ENCODE measurements at places on chromosomes 5 and 9. TPM values are rescaled to one million over a fixed set of nuclear protein-coding genes. Genes with fewer than 3 reads are reported as not detected.

DNA sequence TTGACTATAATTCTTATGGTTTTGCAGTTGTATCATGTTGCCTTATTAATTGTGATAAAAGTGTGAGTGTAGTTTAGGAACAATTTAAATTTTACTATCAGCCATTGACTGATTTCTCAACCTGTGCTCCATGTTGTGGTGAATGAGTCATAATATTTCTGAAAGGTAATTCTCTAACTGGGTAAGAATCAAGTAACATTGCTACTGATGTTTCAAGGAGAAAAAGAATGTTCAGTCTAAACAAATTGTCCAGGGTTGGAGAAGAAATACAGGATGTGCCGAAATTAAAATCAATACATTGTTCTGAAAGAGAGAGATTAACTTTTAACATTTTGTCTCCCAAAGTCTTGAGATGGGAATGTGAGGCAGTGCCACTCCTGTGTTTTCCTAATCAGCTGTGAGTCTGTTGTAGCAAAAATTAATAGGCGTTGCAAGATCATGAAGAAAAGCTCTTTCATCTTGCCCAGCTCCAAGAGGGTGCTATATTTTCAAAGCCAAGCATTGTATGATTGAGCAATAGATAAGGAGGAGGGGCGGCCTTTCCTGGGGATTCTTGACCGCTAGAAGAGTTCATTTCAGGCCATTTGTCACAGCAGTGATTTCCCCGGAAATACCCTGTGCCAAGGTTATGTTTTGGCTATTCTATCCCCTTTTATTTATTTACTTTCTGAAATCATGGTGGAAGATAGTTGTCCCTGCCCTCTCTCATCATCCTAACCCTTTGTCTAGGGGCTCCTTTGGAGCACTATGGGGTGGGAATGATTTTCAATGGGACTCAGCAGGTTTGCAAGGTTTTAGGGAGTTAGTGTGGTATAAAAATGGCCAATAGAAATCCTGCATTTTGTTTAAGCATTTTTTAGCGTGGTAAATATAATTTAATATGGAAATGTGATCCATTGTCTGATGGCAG is 151.6 kb downstream of the FOCAD start:
- no peak for DNase-seq
- H3K27ac ChIP-seq: no peak overlapping the region
- no peak overlapping the region for H3K4me3 ChIP-seq
- peaks cover 3% of the 10 kb centered on the region for H3K36me3 ChIP-seq
- peaks cover 6% of the 10 kb centered on the region for H3K4me1 ChIP-seq

DNA sequence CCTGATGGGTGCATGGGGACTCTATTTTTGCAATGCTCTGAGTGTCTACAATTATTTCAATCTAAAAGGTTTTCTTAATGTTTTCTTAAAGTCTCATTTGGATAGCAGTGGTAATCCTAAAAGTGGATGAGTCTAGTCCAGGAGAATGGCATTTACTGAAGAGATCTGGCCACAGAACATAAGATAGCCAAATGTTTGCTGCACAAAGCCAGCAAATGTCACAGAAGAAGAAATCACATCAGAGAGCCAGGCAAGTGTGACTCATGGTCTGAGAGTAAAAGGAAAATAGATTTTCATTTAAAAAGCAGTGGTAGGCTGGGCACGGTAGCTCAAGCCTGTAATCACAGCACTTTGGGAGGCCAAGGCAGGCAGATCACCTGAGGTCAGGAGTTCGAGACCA is 352.7 kb upstream of the GRAMD2B start:
- no peak for DNase-seq
- no peaks in the 10 kb centered on the region for H3K27me3 ChIP-seq
- H3K27ac ChIP-seq: no peak overlapping the region

DNA sequence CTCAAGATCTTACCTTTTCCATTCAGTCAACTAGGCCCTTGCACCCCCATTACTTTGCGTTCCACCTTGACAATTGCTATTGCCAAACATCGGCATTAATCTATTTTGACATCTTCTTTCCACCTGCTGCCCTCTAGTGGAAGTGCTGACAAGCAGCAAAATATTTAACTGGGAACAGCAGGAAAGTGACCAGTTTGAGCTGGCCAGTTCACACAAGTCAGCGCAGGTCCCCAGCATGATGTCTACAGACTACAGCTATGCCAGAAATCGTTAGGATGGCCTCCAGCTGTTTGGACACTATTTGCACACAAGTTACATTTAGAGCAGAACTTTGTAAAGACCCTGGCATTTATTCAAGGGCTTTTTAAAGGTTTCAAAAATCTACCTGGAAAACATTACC is 160.1 kb downstream of the GHR start:
- no peaks in the 10 kb centered on the region for H3K4me1 ChIP-seq
- H3K36me3 ChIP-seq: no peaks in the 10 kb centered on the region
- peaks cover 10% of the 10 kb centered on the region for H3K27me3 ChIP-seq
- no peak overlapping the region for H3K27ac ChIP-seq
- no peak overlapping the region for H3K4me3 ChIP-seq

DNA sequence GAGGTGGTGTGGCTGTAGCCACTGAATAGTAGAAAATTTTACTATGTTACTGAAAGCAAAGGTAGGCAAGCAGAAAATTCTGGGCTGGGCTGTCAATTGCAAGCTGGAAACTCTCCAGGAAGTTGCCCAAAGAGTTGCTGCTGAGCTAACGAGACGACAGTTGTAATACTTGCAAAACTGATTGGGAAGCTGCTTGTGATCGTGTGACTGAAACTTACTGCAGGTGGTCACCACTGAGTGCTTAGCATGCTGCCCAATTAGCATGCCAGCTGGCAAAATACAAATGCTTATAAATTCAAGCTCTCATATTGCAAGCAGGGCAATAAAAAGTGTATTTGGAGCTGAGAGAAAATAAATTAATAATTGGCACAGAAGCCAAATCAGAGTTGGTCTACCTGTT is 758.5 kb upstream of the EDIL3 start:
- H3K36me3 ChIP-seq: no peaks in the 10 kb centered on the region
- H3K27ac ChIP-seq: no peak overlapping the region
- DNase-seq: no peak
- H3K4me3 ChIP-seq: no peak overlapping the region
- no peaks in the 10 kb centered on the region for H3K27me3 ChIP-seq

DNA sequence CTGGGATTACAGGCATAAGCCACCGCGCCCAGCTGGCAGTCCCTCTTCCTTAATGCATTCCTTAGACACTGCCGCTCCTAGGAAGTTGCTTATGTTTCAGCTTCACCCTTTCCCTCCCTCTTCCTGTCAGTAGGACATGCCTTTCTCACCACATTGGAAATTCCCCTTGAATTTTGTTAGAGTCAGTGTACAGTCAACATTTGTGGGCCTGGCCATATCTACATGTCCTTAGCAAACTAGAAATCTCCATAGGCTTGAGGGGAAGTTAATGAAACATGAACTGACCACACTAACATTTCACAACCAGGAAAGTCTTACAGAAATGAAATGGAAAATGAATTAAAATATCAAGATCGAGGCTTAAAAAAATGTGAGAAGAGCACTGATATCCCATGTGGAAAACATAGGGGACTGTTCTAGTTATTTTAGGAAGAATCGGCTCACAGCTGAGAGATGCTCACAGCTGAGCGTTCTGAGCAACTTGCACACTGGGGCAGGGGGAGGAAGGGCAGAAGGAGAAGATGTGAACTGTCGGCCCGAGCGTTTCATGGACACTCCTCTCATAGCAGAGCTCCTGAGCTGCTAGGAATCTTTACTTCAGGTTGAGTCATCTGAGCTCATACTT is 21.1 kb upstream of the LVRN start:
- H3K36me3 ChIP-seq: no peaks in the 10 kb centered on the region
- no peak overlapping the region for H3K27ac ChIP-seq
- H3K4me3 ChIP-seq: no peak overlapping the region
- peaks cover 7% of the 10 kb centered on the region for H3K27me3 ChIP-seq
- no peak for DNase-seq

GRCh38 chr9:110156902-110157301 is 51.1 kb downstream of the C9orf152 start:
- H3K27me3 ChIP-seq: no peaks in the 10 kb centered on the region
- peak; percentile 27 for DNase-seq
- no peak overlapping the region for H3K4me3 ChIP-seq
- H3K36me3 ChIP-seq: peaks cover 18% of the 10 kb centered on the region

- H3K27ac ChIP-seq: peak overlapping the region; percentile 29
- H3K4me3 ChIP-seq: no peak overlapping the region
- DNase-seq: no peak
- H3K36me3 ChIP-seq: no peaks in the 10 kb centered on the region
- H3K27me3 ChIP-seq: no peaks in the 10 kb centered on the region
Observed at GRCh38 chr9:123324767-123325183, 31.2 kb upstream of the CRB2 start.

DNA sequence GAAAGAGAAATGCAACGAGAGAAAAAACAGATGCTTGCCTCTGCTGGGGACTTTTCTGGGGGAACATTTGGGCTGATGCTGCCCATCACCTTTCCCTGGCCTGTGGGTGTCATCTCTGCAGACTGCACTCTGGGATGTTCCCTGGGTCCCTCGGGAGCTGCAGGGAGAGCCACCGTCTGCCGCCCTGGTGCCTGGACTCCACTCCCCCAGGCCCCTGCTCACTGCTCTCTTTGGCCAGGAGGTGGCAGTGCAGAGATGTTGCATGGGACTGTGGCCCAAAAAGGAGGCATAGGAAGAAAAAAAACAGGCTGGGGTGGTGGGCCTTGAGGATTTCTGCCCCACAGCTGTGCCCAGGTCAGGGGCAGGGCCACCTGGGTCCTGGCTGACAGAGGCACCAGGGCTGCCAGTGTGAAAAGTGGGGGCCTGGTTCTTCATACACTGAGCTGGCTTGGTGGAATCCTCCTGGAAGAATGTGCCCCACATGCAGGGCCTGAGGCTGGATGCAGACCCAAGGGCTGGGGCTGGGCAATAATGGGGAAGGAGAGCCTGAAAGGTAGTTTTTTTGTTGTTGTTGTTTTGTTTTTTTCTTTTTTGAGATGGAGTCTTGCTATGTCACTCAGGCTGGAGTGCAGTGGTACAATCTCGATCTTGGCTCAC is 353.6 kb downstream of the SLIT3 start:
- H3K4me1 ChIP-seq: peaks cover 8% of the 10 kb centered on the region
- no peak overlapping the region for H3K4me3 ChIP-seq
- H3K27me3 ChIP-seq: no peaks in the 10 kb centered on the region
- H3K36me3 ChIP-seq: no peaks in the 10 kb centered on the region
- DNase-seq: peak; percentile 73
- no peak overlapping the region for H3K27ac ChIP-seq

DNA sequence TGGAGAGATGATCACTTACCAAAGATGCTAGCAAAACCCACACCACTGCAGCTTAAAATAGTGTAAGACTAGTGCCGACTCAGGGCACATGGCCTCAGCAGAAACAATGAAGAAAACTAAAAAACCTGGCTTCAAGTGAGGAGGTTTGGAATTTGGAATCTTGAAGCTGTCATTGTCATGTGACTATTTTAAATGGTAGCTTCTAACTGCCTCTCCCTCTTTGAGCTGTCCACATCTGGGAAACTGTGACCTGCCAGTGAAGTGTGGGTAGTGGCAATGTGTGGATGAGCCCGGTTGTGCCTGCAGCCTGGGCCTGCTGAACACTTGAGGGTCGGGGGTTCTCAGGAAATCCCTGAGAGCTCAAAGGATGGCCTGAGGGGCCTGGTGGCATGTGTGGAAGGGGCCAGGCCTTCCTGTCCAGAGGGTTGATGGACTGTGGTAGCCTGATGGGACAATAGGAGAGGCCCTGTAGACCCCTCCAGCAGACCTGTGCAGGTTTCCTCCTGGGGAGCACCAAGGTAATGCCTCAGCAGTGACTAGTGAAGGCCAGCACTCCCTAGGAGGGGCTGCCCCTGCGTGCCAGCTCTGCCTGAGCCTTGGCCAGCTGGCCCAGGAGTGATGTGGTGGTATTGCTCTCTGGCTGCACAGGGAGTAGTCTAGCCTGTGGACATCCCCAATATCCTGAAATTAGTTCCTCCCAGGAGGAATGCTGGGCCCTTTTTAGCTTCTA is 13.6 kb downstream of the USP20 start:
- H3K27me3 ChIP-seq: no peaks in the 10 kb centered on the region
- H3K4me1 ChIP-seq: peaks cover 25% of the 10 kb centered on the region
- H3K27ac ChIP-seq: no peak overlapping the region
- H3K36me3 ChIP-seq: peaks cover 22% of the 10 kb centered on the region
- H3K4me3 ChIP-seq: no peak overlapping the region
- DNase-seq: no peak

DNA sequence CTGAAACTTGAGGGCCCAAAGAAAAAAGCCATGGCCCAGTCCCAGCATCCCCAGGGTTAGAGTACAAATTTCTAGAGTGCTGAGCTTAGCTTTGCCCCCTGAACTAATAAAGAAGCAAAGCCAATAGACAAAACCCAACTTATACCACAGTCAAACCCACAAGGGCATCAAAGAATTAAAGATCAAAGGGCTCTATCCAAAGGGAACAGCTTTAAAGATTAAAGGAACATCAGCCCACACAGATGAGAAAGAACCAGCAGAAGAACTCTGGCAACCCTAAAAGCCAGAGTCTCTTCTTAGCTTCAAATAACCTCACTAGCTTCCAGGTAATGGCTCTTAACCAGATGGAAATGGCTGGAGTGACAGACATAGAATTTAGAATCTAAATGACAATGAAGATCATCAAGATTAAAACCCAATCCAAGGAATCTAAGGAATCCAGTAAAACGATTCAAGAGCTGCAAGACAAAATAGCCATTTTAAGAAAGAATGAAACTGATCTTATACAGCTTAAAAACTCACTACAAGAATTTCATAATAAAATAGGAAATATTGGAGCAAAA is 93.9 kb downstream of the YIPF5 start:
- H3K4me1 ChIP-seq: no peaks in the 10 kb centered on the region
- H3K27me3 ChIP-seq: peaks cover 4% of the 10 kb centered on the region
- DNase-seq: no peak
- H3K4me3 ChIP-seq: no peak overlapping the region
- no peaks in the 10 kb centered on the region for H3K36me3 ChIP-seq

- no peak overlapping the region for H3K4me3 ChIP-seq
- no peaks in the 10 kb centered on the region for H3K36me3 ChIP-seq
- no peaks in the 10 kb centered on the region for H3K4me1 ChIP-seq
- peaks cover 3% of the 10 kb centered on the region for H3K27me3 ChIP-seq
Observed at GRCh38 chr9:27835746-27836145, 262.5 kb upstream of the C9orf72 start.

GRCh38 chr5:14730881-14731280 is 66.4 kb downstream of the OTULIN start:
- no peak for DNase-seq
- peaks cover 3% of the 10 kb centered on the region for H3K4me1 ChIP-seq
- H3K27ac ChIP-seq: no peak overlapping the region
- H3K36me3 ChIP-seq: peaks cover 9% of the 10 kb centered on the region
- no peak overlapping the region for H3K4me3 ChIP-seq

GRCh38 chr5:151721087-151721646 is 34.5 kb upstream of the SPARC start:
- H3K36me3 ChIP-seq: no peaks in the 10 kb centered on the region
- peak; percentile 50 for DNase-seq
- peak overlapping the region; percentile 20 for H3K27ac ChIP-seq
- peaks cover 11% of the 10 kb centered on the region for H3K4me1 ChIP-seq

The APBA1 gene
- 0.16 TPM for total RNA-seq

The C5orf58 gene
- total RNA-seq: not detected

The GNA14 gene
- 0.11 TPM for total RNA-seq

The HSPB3 gene
- total RNA-seq: not detected

The CCDC187 gene
- total RNA-seq: 0.05 TPM

The PPP2R2B gene
- total RNA-seq: 0.40 TPM

Measured in activated CD4-positive, alpha-beta T cell treated with anti-CD3 and anti-CD28 coated beads for 36 hours (primary cell).